ENCODE measurements at places on chromosomes 3 and 15. TPM values are rescaled to one million over a fixed set of nuclear protein-coding genes. Genes with fewer than 3 reads are reported as not detected.

The PLA2G4B gene
- 3.0 TPM for total RNA-seq

GRCh38 chr15:45703670-45704328, 69.0 kb downstream of the SQOR start:
- DNase-seq = no peak

GRCh38 chr3:13189639-13190377, 116.6 kb upstream of the IQSEC1 start:
- DNase-seq = no peak

GRCh38 chr3:65262548-65262947, 574.7 kb upstream of the ADAMTS9 start:
- no peak for DNase-seq

The SLC15A2 gene
- total RNA-seq = 0.86 TPM

DNA sequence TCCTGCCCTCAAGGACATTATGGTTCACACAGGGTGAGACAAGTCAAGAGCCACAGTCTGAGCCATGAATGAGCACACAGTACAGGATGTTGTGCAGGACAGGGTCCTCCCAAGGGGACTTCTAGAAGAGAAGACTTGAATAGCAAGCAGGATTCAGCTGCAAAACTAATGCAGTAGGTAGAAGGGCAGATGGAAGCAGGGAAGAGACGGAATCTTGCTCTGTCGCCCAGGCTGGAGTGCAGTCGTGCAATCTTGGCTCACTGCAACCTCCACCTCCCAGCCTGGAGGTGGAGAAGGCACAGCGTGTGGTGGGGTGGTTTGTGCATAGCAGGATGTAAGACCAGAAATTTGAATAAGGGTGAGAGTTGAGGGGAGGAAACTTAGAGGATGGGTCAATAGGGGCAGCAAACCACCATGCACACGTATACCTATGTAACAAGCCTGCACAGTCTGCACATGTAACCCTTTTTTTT, 8.0 kb downstream of the BCL2L10 start:
- no peak for DNase-seq

The GADL1 gene
- 0.08 TPM for total RNA-seq

GRCh38 chr15:70902107-70902506, 9.5 kb downstream of the LRRC49 start:
- DNase-seq = peak; percentile 5

The GOLGA6B gene
- total RNA-seq = not detected

DNA sequence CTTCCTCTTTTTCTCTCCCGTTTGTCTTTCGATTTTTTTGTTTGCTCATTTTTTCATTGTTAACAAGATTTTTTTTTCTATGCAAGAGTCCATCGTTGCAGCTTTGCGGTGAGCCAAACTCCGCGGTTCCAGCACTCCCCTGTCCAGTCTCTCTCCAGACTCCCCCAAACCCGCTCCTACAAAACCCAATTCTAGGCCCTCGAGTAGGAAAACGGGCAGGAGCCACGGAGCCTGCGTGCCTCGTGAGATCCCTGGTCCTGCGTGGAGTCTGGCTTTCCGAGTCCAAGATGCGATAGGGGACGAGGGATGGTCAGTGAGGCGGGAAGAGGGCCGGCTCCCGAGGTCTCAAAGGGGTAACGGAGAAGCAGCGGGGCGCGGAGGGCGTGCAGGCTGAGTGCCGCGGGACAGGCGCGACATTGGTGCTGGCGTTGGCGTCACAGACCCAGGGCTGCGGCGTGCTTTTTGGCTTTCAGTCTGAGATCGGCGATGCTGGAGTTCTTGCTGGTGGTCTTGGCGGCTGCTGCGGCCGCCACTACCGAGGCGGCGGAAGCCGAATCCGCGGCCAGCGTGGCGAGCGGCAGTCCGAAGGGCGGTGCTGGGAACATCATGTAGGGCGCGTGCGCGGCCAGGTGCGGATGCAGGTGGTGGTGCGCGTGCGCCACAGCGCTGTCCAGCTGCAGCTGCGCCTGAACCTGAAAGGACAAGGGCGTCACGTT, 8.5 kb downstream of the SHOX2 start:
- DNase-seq = peak; percentile 72

- DNase-seq = no peak
These were observed 241.6 kb upstream of the AZI2 start for GRCh38 chr3:28590216-28590615.

DNA sequence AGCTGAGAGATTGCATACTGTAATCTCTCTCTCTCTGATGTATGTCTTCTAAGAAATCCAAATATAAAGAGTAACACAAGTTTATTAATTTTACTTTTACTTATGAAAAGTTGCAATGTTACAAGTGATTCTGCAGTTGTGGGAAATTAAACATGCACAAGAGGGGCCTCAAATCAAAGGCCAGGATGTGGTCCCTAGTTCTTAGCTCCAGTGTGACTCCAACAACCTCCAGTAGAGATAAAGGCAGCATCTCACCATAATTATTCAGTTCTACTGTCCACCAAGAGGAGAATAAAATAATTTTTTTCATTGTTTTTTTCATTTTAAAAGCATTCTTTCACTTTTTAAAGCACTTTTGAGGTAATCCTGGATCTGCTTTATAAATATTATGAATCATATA, 223.3 kb downstream of the RAP2B start:
- DNase-seq = no peak

- peak; percentile 12 for DNase-seq
These were observed 175.7 kb downstream of the TNIK start for GRCh38 chr3:171284308-171285075.

The NEK11 gene
- 2.0 TPM for total RNA-seq

GRCh38 chr3:179189759-179190158, 41.6 kb downstream of the PIK3CA start:
- peak; percentile 62 for DNase-seq

DNA sequence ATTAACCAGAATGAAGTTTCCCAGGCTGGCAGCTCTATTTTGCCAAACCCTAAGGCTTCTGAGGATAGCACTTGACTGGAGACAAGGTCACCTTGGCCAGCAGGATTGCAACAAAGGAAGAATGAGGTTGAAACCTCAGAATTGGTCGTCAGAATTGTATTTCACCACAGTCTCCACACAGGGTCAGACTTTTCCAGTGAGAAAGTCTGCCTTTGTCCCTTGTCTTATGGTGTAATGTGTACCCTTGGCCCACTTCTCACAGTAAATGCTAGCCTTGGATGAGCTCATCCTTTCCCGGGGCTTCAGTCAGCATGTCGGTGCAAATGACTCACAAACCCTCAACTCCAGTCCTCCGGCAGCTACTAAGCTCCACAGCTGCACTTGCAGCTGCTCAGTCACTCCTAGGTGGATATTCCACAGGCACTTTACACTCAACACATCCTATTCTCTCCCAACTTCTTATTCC, 19.7 kb downstream of the SSR3 start:
- peak; percentile 93 for DNase-seq

DNA sequence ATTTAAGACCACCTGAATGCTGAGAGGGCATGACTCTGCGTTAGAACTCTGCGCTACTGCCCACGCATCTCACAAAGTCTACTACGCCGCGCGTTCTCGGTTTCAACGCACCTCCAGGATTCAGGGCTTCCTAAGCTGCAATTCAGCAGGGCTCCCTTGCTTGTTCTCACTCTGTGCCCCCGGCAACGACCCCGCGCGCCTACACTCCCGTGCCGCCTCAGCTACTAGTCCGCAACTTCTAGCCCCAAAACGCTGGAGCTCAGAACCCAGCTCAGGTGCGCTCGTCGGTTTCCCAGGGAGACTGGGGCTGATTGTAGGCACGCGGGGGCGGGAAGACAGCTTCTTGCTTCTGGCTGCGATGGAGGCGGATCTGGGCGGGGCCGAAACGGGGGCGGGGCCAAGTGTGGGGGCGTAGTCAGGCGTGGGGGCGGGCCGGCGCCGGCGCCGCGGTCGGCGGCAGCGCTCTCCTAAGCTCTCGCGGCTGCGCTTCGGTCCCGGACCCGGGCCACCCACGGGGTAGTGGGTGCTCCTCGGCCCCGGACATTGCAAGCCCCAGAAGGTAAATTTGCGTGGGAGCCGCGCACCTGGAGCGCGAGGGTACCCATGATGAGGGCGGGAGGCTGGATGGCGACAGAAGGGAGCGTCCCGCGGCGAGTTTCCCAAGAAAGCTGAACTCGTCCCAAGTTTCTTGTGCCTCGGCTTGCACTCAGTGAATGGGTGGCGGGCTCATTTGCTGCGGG, at the start of gene ARHGEF26:
ARHGEF26 (plus strand) TSS at position 430 of the 740 bp plus-strand sequence. CDS start 603 bp downstream, outside the sequence.
- peak; percentile 83 for DNase-seq

- DNase-seq = no peak
These were observed 157.3 kb upstream of the BHLHE40 start for GRCh38 chr3:4821975-4822374.

GRCh38 chr3:153319705-153320554, 157.9 kb downstream of the RAP2B start:
- DNase-seq = no peak

- DNase-seq = no peak
These were observed 67.6 kb downstream of the HES1 start for GRCh38 chr3:194203482-194204041.

GRCh38 chr3:150022381-150023238, 51.9 kb upstream of the PFN2 start:
- DNase-seq = peak; percentile 64

- DNase-seq = no peak
These were observed 160.5 kb upstream of the C2CD4B start for GRCh38 chr15:62325597-62325996.

DNA sequence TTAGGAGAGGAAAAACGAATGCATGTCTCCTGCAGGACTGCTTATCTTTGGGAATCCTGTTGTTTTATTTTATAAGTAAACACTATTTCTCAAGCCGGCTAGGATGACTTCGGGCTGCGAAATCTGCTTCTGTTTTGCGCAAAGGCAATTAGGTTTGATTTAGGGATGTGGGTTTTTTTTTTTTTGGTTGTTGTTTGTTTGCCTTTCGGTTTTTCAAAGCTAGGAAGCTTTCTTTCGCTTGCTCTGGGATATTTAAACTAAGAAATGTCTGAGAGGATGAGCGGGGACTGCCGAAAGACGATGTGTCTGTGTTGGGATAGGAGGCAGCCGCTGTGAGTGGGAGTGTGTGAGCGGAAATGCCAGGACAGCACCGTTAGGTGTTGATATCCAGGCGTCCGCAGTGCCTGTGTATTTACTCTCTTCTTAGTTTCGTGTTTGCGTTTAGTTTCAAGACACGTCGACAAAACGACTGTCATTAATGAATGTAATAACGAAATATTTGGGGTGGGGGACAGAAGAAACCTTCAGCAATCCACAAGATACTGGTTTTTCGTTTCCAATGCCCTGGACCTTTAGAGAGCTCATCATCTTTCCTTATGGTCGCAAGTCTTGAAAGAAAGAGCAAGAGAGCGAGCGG, 604 bp downstream of the ISL2 start:
- DNase-seq = peak; percentile 53

DNA sequence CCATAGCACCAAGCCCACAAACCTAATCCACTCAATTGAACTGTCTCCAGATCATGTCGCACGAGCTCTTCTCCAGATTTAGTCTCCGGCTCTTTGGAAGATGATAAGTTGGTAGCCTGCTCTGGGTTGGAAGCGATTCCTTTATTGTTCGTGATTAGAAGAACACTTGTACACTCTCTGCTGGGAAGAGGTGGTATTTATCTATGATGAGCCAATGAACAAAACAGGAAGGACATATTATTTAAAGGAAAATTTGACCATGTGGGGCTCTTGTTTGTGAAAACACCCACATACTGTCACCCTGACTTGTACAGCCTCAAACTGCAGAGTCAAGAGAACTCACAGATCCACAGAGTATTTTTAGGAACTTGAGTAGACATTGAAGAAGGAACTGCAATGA, 54.4 kb downstream of the MYZAP start:
- DNase-seq = no peak

The KBTBD8 gene
- 3.7 TPM for total RNA-seq

The WDR82 gene
- total RNA-seq = 97.1 TPM

DNA sequence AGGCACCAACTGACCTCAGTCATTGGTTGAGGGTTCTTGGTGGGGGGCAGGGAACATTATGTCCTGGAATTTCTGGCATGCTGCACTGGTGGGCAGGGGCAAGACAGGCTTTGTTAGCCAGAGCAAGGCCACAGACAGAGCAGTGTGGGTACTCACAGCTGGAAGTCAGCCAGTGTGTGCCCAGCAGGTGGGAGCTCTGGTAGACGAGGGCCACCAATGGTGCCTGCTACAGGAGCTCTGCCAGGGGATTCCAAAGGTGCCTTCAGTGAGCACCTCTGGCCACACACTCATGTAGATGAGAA, 31.3 kb downstream of the CYP8B1 start:
- DNase-seq = no peak

All from SJCRH30 (cell line).